ENCODE measurements at places on chromosomes 16 and 17.

DNA sequence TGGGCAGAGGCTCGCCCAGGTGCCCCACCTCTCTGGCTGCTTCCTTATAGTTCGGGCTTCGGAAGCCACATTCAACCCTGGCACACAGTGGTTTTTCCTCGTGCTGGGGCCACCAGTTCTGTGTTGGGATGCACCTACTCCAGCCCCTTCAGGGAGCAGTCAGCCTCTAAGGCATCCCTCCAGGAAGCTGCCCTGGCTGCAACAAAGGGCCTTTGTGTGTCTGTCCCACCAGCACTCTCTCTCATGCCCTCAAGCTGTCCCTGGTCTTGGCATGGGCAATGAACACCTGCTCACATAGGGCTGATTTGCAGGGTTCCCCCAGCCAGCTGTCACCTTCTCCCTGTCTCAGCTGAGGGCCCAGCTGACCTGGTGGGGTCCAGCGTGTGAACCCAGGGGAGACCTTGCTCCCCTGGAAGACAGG lies 754 bp upstream of the NOXO1 start:
- peak; percentile 39 for DNase-seq

- peak; percentile 93 for DNase-seq
Measured at GRCh38 chr17:7857713-7858521, at the start of gene CYB5D1. CYB5D1 (plus strand) TSS chr17:7858003; CDS start chr17:7858135, 132 bp downstream.

GRCh38 chr17:77383613-77384608 lies 243.1 kb downstream of the SEC14L1 start:
- no peak for DNase-seq

GRCh38 chr17:3678095-3678820 lies 9.6 kb downstream of the EMC6 start:
- peak; percentile 35 for DNase-seq

DNA sequence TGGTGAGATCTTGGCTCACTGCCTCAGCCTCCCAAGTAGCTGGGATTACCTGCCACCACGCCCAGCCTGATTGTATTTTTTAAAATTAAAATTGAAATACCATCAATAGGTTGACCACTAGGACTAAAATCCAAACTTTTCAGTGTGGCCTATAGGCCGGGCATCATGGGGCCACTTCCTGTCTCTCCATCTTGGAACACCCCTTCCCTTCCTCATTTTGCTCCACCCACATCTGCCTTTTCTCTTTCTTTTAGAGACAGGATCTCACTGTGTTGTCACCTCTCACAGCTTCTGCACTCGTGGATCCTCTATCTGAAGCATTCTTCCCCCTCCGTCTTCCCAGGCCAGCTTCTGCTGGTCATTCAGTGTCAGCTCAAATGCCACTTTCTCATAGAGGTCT lies 57.0 kb downstream of the BMERB1 start:
- no peak for DNase-seq

DNA sequence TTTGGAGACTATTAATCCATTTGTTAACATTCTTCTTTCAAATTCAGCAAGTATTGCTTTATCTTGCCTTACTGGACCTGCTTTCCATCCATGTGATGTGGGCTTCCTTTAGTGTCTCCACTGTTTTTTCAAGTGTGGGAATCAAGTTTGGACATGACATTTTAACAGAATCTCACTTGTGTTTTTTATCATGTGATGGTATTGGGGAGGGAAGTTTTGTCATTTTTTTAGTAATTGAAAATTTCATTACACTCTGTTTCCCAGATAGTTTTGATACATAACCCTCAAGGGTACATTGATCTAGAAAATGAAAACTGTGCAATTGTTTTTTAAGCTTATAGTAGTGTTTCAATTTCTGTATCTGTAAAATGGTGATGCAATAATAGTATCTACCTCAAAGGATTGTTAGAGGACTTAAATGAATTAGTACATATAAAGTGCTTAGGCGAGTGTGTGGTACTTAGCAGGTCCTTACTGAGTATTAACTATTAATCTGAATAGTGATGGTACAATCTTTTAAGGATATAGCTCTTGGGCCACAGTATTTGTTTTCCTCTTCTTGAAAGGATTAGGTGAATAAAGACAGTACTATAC lies 27.3 kb downstream of the AATF start:
- no peak for DNase-seq

- DNase-seq: peak; percentile 77
Measured at GRCh38 chr17:64732336-64733006, 70.4 kb upstream of the SMURF2 start.

DNA sequence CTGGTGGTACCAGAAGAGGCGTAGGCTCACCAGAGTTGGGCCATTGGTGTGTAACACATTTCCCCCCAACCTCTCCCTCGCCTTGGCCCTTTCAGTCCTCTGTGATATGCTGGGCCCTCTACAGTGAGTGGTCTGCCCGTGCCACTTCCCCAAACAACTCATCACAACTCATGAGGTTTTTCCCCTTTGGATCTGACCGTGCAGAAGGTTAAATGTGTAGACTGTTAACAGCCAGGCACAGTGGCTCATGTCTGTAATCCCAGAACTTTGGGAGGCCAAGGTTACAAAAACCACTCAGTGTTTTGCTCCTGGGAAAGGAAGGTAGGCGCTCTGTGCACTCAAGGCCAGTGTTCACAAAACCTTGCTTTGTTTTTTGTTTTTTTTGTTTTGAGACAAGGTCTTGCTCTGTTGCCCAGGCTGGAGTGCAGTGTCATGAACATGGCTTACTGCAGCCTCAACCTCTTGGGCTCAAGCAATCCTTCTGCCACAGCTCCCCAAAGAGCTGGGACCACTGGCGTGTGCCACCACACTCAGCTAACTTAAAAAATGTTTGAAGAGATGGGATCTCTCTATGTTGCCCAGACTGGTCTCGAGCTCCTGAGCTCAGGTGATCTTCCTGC lies 11.3 kb upstream of the CYB5B start:
- no peak for DNase-seq

DNA sequence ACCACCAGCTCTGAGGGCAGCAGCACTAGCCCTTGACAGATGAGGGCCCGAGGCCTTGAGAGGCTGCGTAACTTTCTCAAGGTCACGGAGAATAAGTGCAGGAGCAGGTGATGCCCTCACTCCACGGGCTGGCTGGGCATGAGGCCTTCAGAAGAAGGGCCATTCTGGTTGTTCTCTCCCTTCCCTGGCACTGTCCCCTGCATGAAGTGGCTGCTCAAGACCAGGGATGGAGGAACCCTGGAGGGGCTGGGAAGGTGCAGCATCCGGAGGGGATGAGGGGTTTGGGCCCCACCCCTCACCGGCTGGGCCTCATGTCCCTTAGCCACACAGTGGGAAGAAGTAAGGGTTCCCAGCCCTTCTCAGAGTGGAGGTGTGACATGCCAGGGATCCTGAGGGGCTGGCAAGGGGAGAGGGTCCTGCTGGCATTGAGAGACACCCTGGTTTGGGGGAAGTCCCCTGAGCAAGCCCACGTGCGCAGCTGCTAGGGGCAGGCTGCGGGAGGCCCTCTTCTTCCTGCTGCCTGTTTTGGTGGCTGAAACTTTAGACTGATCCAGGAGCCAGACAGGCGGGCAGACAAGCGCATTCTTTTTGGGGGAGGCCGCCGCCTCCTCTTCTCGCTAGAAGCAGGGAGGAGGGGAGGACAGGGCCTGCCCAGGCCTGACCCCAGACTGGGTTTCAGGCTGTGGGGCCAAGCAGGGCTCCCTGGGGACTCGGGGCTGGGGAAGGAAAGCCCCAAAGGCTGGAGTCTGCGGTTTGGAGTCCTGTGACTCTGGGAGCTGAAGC lies 74.0 kb downstream of the N4BP1 start:
- DNase-seq: no peak

- DNase-seq: no peak
Measured at GRCh38 chr17:7818026-7818425, 16.0 kb upstream of the KDM6B start.

- no peak for DNase-seq
Measured at GRCh38 chr16:12410837-12411490, 392.7 kb downstream of the CPPED1 start.

GRCh38 chr16:77328768-77329167 lies 106.1 kb downstream of the ADAMTS18 start:
- no peak for DNase-seq
